ENCODE measurements at places on chromosomes 6 and 20.

GRCh38 chr6:148244217-148244935 lies 98.3 kb upstream of the SASH1 start:
- no peak for DNase-seq

DNA sequence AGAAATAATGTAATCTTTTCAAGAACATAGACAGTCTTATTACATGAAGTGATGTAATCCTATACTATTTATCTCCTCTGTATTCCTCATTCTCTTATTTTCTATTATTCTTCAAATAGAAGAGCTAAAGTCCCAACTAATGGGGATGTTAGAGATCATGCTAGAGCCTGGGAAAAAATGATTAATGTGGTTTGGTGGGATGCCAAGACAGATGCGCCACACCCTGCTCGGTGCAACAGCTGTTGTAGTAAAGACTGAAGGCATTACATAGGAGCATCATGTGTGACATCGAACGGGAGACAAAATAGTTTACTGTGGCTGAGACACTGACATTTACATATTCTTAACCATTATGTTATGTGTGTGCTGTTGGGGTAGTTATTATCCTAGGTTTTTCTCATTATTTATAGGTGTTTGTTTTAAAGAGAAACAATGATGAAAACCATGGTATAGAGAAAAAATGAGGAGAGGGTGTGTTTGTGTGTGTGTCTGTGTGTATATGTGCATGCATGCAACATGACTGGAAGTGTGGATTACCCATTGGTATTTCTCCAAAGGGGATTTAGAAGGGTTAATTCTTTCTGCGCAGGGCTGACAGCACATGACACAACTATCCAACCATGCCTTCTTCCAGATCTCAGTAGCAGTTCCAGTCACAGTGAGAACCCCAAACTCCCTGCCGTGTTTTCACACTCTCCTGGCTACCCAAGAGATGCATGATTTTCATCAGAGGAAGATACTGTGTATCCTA lies 155.3 kb downstream of the EYA4 start:
- DNase-seq: no peak

- DNase-seq: no peak
Measured at GRCh38 chr6:14488180-14488579, 370.6 kb downstream of the CD83 start.

DNA sequence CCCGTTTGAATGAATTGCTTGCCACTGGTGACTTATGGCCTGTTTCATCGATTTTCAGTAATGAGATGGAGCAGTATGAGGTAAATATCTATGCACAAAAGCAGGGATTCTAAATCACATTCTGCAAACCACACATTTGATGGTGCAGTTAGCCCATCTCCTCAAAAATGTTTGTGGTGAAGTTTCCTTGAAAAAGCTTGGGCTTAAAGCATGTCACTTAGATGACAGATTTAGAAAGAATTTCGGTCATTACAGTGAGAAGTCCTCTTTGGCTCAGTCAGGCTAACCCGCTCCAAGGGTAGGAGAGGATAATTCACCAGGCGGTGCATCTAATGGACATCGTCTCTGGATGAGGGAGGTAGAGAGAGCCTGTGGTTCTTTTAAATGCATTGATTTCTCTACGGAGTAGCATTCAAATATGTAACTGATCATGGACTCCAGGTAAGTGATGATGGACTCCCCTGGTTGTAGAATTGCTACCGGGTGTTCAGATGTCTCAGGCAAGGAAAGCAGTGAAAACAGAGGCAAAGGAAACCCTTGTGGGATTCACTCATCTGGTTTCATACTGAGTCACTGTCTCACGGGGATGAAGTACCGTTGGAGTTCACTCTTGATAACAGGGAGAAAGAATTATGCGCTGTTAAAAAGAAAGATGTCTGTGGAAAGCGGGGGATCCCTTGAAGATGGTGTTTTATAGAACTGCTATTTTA lies 65.3 kb downstream of the AIG1 start:
- no peak for DNase-seq

GRCh38 chr20:43507150-43508080 lies at the start of gene L3MBTL1:
Gene L3MBTL1 (plus strand): TSS chr20:43507697. CDS start chr20:43513504, 5,807 bp downstream.
- DNase-seq: peak; percentile 2

DNA sequence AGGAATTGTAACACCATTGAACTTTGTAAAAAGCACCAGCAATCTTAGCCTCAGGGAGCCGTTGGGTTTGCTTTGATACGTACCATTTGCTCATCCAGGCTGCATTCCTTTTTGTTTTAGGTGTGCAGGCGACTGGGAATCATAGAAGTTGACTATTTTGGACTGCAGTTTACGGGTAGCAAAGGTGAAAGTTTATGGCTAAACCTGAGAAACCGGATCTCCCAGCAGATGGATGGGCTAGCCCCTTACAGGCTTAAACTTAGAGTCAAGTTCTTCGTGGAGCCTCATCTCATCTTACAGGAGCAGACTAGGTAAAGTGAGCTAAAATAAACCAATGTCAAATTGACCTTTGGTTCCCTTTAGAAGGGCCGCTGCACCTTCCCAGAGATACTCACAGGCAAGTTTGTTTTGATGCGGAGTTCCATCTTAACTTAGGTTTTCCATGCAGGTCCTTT lies 1.6 kb downstream of the MYLIP start:
- DNase-seq: no peak

- no peak for DNase-seq
Measured at GRCh38 chr6:26330859-26331217, 34.2 kb upstream of the BTN3A2 start.

DNA sequence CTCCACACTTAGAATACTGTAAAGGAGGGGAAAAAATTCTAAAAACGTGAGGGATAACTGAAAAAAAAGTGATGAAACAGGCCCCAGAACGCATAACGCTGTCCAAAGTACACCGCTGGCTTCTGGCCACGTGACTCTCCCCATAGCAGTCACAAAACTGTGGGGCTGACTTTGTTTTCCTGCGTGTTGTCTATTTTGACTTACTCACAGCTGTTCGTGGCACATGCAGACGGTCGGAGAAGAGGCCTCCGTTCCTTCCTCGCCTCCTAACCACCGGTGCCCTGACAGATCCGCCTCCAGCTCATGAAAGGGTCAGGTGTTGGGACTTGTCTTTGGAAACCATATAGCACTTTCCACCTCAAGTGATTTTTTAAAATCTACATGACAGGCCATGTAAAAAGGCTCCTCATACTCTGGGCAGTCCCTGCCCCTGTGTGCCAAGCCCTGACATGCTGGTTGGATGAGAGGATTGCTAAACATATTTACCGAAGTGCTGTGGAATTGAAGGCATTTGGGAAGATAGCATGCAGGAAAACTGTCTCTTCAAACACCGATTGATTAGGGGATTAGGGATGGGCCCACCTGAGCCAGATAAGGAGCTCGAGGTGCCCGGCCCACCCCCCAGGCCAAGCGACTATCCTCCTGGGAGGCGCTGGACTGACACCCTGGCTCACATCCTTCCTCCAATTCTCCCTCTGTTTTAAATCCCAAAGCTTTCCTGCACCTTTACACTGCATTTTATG lies 54.8 kb downstream of the DACT2 start:
- no peak for DNase-seq

DNA sequence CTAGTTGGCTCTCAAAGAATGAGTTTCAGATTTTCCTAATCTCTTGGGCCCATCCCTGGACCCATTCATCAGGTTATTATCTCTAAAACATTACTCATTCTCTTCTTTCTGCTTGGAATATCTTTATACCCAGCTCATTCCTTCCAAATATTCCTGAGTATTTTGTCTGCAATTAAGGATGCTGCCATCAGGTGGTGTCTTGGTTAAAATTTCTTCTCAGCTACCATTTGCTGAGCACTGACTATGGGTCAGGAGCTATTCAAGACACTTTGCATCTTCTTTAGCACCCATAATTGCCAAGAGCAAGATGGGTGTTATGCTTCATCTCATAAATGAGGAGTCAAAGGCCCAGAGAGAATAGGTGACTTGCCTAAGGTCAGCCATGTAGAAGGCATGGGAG lies 8.4 kb downstream of the SUN5 start:
- DNase-seq: no peak

DNA sequence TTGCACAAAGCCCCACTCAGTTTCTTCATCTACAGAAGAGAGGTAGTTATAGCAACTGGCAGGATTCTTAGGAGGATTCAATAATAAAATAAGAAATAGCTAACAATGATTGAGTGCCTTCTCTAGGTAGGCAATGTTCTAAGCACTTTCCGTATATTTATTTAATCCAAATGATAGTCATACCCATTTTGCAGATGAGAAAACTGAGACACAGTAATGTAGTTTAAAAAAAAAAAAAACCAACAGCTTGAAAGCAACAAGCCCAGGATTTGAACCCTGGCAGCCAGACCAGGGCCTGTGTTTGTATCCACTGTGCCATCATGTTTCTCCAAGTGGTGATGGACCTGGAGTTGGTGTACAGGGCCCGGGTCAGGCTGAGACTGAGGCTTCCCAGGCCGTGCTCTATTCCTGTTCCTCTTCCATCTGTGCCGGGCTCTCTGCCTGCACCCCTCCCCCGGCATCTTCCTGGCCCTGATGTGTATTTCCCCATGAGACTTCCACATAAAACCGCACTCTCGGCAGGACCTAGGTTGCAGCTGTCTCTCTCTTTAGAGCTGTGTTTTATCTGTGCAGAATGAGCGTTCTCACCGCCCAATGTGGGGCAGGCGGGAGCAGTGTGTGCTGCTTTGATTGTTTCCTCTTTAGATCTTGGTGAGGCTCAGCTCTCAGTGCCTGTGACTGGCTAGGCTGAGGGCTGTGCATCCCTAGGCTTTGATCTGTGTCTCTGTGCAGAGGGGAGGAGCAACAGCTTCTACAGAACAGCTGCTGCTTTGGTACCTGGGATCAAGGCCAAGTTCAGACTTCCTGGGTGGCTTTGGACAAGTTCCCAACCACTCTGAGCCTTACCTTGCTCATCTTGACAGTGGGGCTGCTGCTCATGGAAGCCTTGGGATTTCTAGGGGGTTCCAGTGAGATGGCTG lies 49.5 kb downstream of the TOX2 start:
- no peak for DNase-seq

GRCh38 chr6:111925296-111925695 lies 52.0 kb upstream of the FYN start:
- no peak for DNase-seq

- peak; percentile 66 for DNase-seq
Measured at GRCh38 chr20:31670371-31671228, 32.9 kb downstream of the COX4I2 start.

- DNase-seq: no peak
Measured at GRCh38 chr6:15305496-15305895, 59.6 kb downstream of the JARID2 start.

DNA sequence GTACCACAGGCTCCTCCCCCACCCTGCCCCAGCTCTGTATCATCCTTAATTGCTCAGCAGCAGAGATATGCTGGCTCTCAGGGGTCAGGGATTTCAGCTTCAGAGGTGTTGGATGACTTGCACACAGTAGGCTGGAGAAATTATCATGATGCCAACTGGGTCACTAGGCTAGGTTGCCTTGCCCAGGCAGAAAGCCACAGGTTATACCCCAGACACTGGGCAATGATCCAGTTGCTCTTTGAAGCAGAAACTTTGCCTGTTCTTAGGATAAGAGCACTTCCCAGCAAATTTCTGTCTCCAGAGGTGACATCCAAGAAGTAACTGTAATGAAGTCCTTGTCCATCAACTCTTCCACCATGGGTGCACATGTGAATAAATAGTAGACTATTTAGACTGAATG lies 38.3 kb upstream of the SCML4 start:
- DNase-seq: no peak

DNA sequence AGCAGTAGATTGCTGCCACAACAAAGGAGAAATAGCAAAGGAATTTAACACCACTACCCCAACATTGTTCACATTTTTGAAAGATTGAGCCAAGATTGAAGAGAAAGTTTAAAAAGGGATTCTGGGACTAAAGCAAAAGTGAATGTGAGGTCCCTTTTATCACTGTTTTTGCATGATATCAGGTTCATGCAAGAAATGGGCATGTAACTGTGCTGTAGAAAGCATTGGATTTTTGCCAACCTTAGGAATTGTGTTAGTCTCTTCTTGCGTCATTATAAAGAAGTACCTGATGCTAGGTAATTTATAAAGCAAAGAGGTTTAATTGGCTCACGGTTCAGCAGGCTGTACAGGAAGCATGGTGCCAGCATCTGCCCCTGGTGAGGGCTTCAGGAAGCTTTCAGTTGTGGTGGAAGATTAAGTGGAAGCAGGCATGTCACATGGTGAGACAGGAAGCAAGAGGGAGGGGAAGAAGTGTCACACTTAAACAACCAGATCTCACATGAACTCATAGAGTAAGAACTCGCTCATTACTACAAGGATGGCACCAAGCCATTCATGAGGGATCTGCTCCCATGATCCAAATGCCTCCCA lies 4.6 kb upstream of the GJB7 start:
- DNase-seq: no peak

- no peak for DNase-seq
Measured at GRCh38 chr6:141403827-141404226, 728.9 kb upstream of the GJE1 start.

Data from nucleus accumbens (tissue), 56 donors.